ENCODE measurements at places on chromosomes 1 and 21.

- H3K4me3 ChIP-seq: no peak overlapping the region
- no peak overlapping the region for H3K27ac ChIP-seq
- peaks cover 3% of the 10 kb centered on the region for H3K27me3 ChIP-seq
- DNase-seq: no peak
- no peaks in the 10 kb centered on the region for H3K4me1 ChIP-seq
Observed at GRCh38 chr1:3609016-3609768, 2.1 kb downstream of the MEGF6 start.

DNA sequence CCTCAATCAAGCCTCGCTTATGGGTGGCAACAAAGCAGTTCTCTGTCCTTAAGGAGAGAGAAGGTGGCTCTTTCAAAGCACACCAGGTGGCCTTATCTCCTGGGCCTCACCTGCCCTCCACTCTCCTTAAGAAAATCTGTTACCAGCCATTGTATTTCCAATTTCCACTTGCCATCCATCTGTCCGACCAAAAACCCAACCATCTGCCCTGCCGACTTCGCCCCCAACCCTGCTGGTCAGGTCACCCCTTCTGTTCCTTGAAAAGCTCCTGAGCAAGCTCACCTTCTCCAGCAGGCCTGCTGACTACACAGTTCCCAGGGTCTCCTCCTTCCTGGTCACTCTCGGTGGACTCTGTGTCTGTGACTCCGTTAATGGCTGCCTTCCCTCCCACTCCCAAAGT lies 619 bp upstream of the IGFN1 start:
- no peaks in the 10 kb centered on the region for H3K4me1 ChIP-seq
- H3K36me3 ChIP-seq: no peaks in the 10 kb centered on the region
- no peaks in the 10 kb centered on the region for H3K27me3 ChIP-seq
- no peak overlapping the region for H3K27ac ChIP-seq
- H3K4me3 ChIP-seq: no peak overlapping the region

DNA sequence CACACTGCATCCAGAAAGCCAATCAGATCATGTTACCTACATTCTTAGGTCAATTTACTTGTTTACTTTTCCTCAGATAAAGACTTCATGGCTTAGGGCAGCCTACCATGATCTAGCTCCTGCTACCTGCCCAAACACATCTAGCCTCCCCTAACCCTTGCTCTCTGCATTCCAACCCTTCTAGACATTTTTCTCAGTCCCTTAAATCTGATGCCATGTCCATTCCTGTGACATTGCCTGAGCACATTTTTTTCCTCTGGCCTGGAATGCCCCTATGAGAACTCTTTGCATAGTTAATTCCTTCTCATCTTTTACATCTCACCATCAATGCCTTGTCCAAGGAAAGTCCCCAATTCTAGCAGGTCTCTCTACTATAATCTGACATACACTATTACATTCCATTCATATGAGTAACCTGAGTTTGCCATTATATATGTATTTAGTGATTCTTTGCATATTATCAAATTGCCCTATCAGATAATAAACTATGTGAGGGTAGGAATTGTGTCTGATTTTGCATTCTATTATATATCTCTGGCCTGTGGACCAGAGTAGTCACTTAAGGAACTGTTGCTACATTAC lies 166.9 kb downstream of the COL11A1 start:
- no peak overlapping the region for H3K4me3 ChIP-seq
- no peaks in the 10 kb centered on the region for H3K36me3 ChIP-seq
- no peak overlapping the region for H3K27ac ChIP-seq
- no peaks in the 10 kb centered on the region for H3K27me3 ChIP-seq

DNA sequence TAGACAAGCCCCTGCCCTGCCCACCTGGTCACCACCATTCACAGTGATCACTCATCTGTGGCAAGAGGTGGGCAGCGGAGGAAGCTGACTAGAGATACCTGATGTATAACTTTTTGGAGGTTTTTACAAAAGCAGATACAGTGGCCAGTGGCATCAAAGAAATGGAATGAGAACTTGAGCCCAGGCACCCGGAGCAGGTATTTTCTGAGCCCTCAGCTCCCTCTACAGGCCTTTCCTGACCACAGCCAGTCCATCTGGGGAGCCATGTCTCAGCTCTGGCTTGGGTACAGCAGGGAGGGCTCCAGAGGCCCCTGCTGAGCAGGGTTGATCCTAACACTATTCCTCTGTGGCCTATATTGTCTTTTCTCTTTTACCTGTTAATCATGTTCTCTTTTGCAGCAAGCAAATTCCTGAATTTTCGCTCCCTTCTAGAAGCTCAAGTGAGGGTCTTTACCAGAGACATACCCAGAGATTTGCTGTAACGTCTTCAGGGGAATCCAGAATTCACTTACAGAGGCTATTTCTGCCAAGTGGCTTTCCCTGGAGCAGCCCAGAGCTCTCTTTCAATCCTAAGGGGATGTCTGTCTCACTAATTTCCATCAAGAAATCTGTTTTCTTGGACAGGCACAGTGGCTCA lies 27.3 kb downstream of the GPR157 start:
- H3K4me1 ChIP-seq: no peaks in the 10 kb centered on the region
- no peaks in the 10 kb centered on the region for H3K36me3 ChIP-seq
- DNase-seq: peak; percentile 68
- H3K27me3 ChIP-seq: no peaks in the 10 kb centered on the region
- no peak overlapping the region for H3K27ac ChIP-seq
- no peak overlapping the region for H3K4me3 ChIP-seq

DNA sequence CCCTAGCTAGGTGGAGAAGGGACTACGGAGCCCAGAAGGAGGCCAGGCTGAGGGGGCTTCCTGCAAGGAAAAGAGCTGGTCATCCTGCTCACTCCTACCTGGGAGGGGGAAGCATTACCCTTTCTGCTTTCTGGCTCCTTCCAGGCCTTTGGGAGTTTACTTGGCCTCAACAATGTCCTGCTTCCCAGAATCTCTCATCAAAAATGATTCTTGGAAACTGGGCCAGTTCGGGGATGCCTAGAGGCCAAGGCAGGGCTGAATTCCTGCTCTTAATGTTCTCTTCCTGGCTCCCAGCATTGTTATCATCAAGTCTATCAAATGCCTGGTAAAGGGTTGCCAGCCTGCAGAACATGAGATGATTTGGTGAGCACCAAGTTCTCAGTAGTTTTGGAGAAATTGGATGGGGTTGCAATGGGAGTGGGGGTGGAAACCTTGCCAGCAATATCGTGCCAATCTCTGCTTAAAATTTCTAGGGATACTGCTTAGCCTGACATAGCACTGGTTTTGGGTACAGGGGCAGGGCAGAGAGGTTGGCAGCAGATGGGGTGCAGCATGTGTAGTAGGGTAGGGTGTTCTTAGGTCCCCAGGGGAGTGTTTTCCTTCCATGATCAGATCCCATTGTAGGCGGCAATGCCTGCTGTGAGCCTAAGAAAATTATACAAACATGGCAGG lies 7.7 kb upstream of the PAFAH2 start:
- no peak overlapping the region for H3K4me3 ChIP-seq
- no peaks in the 10 kb centered on the region for H3K36me3 ChIP-seq
- DNase-seq: no peak
- no peak overlapping the region for H3K27ac ChIP-seq

DNA sequence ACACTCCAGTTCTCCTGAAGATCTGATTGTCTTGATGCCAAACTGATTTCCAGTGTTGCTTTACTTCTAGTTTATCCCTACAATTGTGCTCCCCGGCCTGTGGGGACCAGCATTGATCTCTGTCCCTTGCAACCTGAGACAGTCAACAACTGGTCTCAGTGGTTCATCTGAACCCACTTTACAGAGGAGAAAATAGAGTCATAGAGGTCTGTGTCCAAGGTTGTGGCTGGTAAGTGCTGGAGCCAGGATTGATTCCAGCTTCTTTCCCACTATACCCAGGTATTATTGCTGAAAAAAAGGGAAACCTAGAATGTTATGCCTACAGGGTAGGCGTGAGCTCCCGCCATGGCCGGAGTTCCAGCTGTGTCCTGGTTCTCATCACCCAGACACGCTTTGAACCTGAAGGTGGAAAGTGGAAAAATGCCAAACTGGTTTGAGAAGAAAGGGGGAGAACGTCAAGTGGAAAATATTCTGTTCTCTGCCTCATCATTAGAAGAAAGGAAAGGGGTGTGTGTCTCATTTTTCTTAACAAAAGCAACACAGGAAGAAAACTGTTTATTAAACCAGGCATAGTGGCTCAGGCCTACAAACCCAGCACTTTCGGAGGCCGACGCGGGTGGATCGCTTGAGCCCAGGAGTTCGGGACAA lies 60.7 kb upstream of the ITPKB start:
- H3K4me3 ChIP-seq: no peak overlapping the region
- DNase-seq: no peak
- H3K27me3 ChIP-seq: no peaks in the 10 kb centered on the region
- H3K4me1 ChIP-seq: no peaks in the 10 kb centered on the region
- no peaks in the 10 kb centered on the region for H3K36me3 ChIP-seq

- H3K4me3 ChIP-seq: no peak overlapping the region
- H3K4me1 ChIP-seq: no peaks in the 10 kb centered on the region
- H3K27me3 ChIP-seq: no peaks in the 10 kb centered on the region
- DNase-seq: peak; percentile 91
Observed at GRCh38 chr1:160830321-160831153, 32.1 kb downstream of the CD244 start.

GRCh38 chr1:2313651-2314261 lies 77.6 kb downstream of the MORN1 start:
- no peak for DNase-seq
- H3K4me3 ChIP-seq: no peak overlapping the region
- H3K36me3 ChIP-seq: no peaks in the 10 kb centered on the region
- H3K27ac ChIP-seq: peak overlapping the region; percentile 56
- H3K27me3 ChIP-seq: no peaks in the 10 kb centered on the region

GRCh38 chr1:107896401-107896800 lies 68.6 kb downstream of the VAV3 start:
- no peak for DNase-seq
- no peaks in the 10 kb centered on the region for H3K36me3 ChIP-seq
- no peak overlapping the region for H3K4me3 ChIP-seq
- H3K27me3 ChIP-seq: no peaks in the 10 kb centered on the region

DNA sequence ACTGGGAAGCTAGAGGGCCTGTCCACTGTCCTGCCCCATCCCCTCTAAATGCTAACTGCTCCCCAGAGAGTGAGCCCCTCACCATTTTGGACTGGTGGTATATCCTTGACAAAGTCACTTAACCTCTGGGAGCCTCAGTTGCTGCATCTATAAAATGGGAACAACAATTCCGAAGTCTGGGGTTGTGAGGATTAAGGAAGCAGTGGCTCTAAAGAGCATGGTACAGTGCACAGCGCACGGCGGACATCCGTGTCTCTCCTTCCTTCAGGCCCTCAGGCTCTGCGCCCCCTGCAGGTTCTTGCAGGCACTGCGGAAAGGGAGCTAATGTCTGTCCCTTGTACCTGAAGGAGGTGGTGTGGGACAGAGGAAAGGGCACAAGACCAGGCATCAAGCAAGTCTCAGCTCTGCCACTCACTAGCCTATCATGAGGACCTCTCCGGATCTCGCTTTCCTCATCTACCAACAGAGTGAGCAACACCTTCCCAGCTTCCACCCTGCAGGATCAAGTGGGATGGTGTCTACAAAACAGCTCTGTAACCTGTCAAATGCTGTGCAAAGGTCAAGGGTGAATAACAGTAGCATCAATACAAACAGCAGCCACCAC lies 20.1 kb downstream of the ECE1 start:
- H3K27me3 ChIP-seq: no peaks in the 10 kb centered on the region
- H3K4me3 ChIP-seq: no peak overlapping the region
- DNase-seq: peak; percentile 63
- no peaks in the 10 kb centered on the region for H3K36me3 ChIP-seq
- no peaks in the 10 kb centered on the region for H3K4me1 ChIP-seq

GRCh38 chr1:17653728-17654351 lies 101.3 kb upstream of the ACTL8 start:
- H3K27me3 ChIP-seq: no peaks in the 10 kb centered on the region
- no peak overlapping the region for H3K27ac ChIP-seq
- peaks cover 29% of the 10 kb centered on the region for H3K36me3 ChIP-seq
- DNase-seq: peak; percentile 77

- no peaks in the 10 kb centered on the region for H3K4me1 ChIP-seq
- DNase-seq: no peak
- H3K4me3 ChIP-seq: no peak overlapping the region
- no peak overlapping the region for H3K27ac ChIP-seq
- H3K36me3 ChIP-seq: no peaks in the 10 kb centered on the region
Observed at GRCh38 chr21:38140207-38140903, 116.4 kb upstream of the KCNJ15 start.

DNA sequence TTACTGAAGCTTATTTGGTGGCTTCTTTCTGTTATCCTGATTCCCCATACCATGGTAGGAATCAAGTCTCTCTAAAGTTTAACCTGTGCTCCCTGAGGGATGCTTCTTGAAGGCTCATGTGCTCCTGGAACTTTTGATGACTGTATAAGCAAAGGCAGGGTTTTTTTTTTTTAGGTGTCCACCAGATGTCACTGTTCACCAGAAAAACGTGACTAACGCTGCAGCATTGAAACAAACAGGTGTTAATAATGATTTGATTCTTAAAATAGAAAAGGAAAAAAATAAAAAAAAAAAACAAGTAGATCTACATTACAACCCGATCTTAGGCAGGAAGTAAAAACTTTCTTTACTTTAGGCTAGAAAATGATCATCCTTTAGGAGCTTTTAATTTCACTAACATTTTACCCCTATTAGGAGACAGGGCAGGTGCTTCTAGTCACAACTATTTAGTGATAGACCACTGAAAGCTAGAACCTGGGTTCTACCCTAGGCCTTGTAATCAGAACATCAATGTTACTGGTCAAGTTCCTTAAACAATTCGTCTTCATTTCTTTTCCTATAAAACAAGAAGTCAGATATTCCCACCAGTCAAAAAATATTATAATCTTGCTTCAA lies 223.0 kb downstream of the PLA2G4A start:
- H3K27me3 ChIP-seq: no peaks in the 10 kb centered on the region
- peaks cover 2% of the 10 kb centered on the region for H3K4me1 ChIP-seq
- H3K4me3 ChIP-seq: no peak overlapping the region
- no peaks in the 10 kb centered on the region for H3K36me3 ChIP-seq

GRCh38 chr1:148363439-148363810 lies 119.7 kb downstream of the PPIAL4G start:
- H3K27me3 ChIP-seq: no peaks in the 10 kb centered on the region
- H3K4me3 ChIP-seq: no peak overlapping the region
- no peak overlapping the region for H3K27ac ChIP-seq
- peaks cover 4% of the 10 kb centered on the region for H3K4me1 ChIP-seq
- no peak for DNase-seq

- H3K4me1 ChIP-seq: no peaks in the 10 kb centered on the region
- H3K4me3 ChIP-seq: no peak overlapping the region
- no peaks in the 10 kb centered on the region for H3K36me3 ChIP-seq
- DNase-seq: no peak
- H3K27me3 ChIP-seq: no peaks in the 10 kb centered on the region
Observed at GRCh38 chr1:196910215-196910614, 22.4 kb downstream of the CFHR4 start.

All from H1 (cell line).